OCI-LY7 (cell line): ENCODE measurements at places on chromosomes 7 and 10.

DNA sequence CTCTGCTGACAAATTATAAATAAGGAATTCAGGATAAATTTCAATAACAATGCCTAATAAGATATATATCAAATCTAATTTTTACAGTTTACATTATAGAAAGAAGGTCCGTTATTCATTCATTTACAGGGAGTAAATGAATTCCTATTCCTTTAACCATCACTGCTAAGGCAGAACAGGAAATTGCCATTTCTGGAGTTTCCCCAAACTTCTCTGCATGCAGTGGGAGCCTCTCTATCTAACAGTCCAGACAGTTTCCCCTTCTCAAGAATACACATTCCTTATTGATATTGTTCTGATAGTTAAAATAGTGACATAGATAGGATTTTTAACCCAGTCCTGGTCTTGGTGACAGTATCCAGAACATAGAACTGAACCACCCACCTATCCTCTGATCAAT, 24.3 kb downstream of the MKI67 start:
- no peak for DNase-seq

DNA sequence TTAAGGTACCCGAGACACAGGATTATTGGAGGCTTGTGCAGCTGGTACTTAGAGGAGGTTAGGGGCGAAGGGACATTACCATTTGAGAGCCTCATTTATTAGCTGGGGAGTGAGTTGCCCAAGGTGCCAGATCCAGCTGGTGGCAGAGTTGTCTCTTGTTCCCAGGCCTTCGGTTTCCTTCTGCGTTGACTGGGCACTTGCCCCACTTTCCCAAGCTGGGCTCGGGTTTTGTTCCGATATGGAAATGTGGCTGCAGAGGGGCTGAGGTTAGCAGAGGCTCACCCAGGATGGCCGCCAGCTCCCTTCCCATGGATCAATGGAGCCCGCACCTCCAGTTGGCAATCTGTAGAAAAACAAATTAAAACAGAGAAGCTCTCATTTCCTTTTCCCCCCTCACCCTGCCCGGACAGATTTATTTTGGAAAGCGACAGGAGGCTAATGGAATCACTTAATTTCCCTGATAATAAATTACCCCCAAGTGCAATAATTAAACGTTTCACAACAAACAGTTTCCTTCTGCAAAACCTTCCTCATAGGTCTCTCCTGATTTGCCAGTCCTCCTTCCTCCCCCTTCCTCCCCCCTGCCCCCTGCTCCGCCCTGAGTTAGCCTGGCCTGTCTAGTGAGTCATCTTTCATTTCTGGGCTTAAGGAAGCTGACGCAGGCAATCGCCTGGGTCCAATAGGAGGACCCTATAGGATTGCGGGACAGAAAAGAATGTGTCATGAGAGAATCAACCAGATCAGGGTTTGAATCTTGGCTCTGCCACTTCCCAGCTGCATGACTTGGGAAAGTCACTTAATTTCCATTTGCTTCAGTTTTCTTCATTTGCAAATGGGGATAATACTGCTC, 51.7 kb downstream of the ADRA2A start:
- no peak for DNase-seq

DNA sequence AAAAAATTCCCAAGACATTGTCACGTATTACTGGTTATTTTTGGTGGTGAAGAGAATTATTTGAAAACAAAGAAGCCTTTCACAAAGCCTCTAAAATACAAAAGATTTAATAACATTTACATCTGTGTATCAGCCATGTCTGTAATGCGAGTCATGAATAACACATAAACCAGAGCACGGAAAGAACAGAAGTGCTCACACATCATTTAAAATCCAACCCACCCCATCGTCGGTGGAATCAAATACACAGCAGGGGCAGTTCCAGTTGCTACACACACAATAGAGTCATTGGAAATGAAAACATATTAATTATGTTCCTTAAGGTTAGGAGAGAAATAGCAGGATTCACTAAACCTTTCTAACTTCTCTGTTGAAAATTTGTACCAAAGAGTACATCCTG, 1097.3 kb downstream of the KCNMA1 start:
- no peak for DNase-seq

GRCh38 chr7:57437581-57437980, 12.4 kb upstream of the ZNF716 start:
- DNase-seq, result no peak

GRCh38 chr7:29945259-29945809, 44.3 kb downstream of the SCRN1 start:
- no peak for DNase-seq

GRCh38 chr7:155722936-155723335, 78.5 kb downstream of the RBM33 start:
- peak; percentile 56 for DNase-seq

GRCh38 chr10:11586170-11586569, 25.3 kb downstream of the USP6NL start:
- DNase-seq, result no peak

GRCh38 chr10:132906106-132906505, 36.3 kb downstream of the CFAP46 start:
- no peak for DNase-seq

DNA sequence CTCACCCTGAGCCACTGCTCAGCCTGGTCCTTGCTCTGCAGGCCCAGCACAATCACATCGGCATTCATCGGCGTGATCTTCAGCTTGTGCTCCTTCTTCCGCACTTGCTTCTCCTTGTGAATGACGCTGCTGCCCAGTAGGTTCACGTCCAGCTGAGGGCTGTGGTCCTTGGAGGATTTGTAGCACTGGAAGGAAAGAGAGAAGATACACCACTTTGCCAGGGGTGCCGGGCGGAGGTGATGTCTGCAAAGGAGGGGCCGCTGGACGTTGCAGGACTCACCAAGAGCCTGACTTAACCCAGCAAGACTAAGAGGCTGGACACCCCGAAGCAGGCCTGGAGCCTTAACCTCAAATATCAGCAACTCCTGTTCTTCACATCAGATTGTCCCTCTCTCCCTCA, 74.8 kb downstream of the VWA2 start:
- DNase-seq, result no peak

DNA sequence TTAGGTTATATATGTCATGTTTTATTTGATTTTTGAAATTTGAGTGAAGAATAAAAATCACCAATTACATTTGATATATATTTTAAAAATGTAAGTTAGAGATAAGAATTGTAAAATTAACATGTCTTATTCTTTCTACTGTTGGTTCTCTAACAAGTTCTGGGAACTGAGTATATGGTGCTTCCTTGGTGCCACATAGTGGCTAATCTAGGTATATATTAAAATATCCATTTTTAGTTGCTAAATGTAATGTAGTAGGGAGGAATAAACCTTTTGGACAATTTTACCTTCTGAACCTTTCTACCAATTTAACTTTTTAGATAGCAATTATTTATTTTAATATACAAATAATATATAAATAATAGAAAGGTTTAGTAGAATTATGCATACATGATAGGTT, 17.5 kb downstream of the CFAP69 start:
- DNase-seq, result peak; percentile 23

DNA sequence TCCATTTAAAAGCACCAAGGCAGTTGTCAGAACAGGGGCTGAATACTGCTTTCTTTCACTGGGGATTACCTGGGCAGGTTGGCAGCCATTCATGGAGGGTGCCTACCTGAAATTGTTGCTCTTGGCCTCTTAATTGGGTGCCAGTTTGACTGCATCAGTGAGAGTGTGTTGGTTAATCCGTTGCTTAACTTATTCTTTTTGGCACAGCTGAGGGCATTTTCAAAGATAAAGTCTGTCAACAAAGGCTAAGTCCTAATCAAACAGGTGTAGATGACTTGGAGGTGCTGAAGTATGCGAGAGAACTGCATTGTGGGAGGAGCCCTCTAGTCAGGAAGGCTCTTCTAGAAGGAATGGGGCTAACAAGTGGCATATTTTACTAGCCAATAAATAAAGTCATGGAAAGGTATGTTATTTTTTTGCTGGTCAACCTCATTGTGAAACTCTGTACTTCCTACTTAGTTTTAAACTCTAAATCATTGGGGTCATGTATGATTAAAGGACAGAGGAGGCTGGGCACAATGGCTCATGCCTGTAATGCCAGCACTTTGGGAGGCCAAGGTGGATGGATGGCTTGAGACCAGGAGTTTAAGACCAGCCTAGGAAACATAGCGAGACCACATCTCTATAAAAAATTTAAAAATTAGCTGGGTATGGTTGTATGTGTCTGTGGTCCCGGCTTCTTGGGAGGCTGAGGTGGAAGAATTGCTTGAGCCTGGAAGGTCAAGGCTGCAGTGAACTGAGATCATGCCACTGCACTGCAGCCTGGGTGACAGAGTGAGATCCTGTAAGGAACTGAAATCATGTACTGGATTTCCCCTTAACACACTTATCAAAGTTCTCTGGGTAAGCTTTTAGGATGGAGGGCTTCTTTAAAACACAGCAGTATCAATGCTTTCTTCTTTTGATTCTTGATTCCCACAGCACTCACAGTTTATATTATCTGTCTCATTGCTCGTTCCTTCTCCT, 134.1 kb downstream of the LRMDA start:
- no peak for DNase-seq

DNA sequence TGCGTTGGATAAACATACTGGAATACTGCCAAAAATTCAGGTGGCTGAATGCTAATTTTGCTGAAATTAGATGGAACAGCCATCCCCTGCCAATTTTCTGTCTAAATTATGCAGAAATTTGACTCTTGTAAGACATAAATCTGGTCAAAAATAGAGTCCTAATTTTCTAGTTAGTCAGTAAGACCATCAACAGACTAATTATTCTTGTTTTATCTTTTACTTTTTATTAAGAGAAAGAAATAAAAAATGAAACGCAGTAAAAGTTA, 110.3 kb upstream of the GATA3 start:
- DNase-seq, result no peak

GRCh38 chr7:80278737-80279136, 144.1 kb downstream of the GNAI1 start:
- no peak for DNase-seq

- no peak for DNase-seq
These were observed 129.6 kb downstream of the NPSR1 start for GRCh38 chr7:34787586-34787985.

- no peak for DNase-seq
These were observed 52.0 kb downstream of the BAIAP2L1 start for GRCh38 chr7:98348726-98349474.

DNA sequence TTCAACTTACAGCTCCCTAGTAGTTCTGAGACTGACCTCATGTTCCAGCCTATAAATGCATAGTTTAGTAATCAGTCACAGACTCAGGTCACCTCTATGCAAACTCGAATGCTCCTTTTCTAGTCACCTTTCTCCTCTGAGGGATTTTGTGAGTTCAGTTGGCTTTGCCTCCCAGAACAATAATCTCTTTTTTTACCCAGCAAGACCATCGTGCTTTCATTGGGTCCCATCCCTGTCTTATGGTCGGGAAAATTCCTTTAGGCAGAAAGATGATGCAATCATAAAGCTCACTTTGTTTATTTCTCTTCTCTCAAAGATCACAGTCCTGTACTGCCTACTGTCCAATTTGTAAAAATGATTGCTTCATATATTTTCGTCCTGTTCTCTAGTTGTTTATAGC, 38.4 kb downstream of the TWIST1 start:
- DNase-seq, result no peak

DNA sequence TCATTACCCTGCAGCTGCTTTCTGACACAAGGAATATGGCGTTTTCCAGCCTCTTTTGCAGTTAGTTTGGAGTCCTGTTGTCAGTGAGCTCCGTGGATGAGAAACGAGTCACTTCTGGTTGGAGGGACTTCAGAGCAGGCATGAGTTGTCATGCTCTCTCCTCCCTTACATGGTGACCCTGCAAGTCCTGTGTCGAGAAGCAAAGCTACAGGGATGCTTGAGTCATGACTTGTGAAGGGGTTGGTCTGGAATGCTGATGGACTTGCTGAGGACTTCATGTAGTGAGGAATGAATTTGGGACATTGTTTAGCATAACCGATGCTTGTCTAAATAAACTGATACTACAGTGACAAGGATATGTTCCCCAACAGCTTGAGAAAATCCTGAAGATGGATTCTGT, 108.8 kb downstream of the ADCYAP1R1 start:
- DNase-seq, result no peak

GRCh38 chr10:11441151-11441535, 170.3 kb downstream of the USP6NL start:
- DNase-seq, result no peak

DNA sequence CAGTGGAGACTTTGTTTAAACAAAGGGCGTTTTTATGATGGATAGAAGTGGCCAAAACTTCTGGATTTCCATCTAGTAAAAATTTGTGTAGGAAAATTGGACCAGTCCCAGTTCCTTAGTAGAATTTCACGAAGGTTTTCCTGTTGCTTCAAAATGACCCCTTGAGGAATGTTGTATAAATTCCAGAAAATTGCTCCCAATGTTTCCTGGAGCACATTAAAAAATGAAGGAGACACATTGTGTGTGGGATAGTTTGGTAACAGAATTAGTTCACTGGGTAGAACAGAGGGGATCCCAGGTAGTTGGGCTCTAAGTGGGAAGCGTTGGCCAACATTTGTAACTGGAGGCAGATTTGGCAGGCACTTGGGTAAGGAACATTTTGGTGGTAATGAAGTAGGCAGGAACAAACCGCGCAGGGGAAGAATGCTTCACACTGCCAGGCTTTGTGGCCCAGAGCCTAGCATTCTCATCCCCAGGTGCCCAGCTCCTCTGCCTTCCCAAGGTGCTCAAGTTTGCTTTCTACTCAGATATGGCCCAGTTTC, 758.6 kb downstream of the AUTS2 start:
- DNase-seq, result no peak

DNA sequence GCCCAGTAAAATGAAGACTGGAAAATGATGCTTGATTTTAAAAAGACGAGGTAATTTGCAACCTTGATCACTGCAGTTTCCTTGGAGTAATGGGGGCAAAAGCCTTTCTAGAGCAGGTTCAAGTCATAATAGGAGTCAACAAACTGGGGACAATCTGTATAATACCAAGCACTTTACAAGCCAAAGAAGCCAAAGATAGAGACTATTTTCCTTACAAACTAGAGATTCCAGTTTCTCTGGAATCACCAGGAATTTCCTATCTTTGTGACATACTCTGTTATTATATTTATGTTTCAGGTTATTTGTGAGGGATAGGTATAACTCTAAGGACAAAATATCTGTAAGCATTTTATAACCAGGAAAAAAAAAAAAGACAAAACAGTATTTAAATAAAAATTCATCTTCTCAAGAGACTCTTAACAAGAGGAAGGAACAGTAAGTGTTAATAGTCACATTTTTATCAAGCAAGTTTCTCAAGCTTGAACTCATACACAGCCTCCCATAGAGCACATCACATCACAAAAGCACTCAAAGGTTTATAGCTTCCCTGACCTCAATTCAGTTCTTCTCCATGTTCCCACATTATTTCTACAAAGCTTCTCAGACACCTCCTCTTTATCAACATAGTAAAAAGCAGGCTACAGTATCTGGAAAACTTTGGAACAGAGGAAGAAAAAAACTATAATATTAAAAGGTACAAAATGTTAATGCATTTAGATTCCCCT, 18.9 kb downstream of the JMJD1C start:
- DNase-seq, result no peak

DNA sequence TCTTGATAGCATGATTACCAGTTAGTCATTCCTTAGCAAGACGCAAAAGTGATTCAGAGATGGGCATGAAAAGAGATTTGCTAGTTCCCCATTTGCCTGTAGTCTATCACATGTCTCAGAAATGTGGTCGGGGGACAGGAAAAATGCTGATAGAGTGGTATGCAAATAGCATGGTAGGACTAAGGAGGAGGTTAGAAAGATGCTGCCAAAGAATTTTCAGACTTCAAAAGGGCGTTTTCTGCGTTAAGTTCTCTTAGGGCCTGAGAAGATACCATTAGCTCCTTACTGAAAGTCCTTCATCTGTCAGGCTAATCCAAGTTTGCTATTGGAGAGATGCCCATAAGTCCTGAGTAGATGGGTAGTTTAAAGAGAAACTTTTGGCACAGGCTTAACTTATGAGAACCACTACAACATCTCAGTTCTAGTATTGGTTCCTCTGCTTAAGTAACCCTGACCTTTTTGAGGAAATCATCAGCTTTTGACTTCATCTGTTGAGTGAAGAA, 2.7 kb downstream of the CALD1 start:
- no peak for DNase-seq
